Tongue (tissue), 3 donors: ENCODE measurements at places on chromosomes 7 and 10. TPM values are rescaled to one million over a fixed set of nuclear protein-coding genes. Genes with fewer than 3 reads are reported as not detected.

DNA sequence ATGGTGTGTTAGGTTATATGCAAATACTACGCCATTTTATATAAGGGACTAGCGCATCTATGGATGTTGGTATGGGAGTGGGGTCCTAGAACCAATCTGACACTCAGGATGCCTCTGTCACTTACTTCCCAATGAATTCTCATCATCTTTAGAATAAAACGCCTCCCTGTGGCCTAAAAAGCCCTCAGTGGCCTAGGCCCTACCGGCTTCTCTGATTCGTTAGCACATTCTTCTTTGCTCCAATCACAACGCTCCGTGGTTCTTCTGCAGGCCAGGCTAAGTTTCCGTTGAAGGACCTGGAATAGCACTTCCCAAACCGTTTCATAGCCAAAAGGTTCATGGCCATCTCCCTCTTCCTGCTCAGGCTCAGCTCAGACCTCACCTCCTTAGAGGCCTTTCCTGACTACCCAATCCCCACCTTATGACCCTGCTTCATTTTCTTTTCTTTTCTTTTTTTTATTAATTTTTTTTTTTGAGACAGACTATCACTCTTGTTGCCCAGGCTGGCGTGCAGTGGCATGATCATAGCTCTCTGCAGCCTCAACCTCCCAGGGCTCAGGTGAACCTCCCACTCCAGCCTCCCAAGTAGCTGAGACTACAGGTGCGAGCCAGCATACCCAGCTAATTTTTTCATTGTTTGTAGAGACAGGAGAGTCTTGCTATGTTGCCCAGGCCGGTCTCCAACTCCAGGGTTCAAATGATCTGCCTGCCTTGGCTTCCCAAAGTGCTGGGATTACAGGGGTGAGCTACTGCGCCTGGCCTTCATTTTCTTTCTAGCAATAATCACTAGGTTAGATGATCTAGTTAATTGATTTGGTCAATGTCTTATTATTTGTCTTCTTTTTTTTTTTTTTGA, 24.5 kb upstream of the YWHAG start:
- no peak for DNase-seq

Gene AZGP1
- total RNA-seq = 51.0 TPM

Gene CTTNBP2
- total RNA-seq = 13.1 TPM

DNA sequence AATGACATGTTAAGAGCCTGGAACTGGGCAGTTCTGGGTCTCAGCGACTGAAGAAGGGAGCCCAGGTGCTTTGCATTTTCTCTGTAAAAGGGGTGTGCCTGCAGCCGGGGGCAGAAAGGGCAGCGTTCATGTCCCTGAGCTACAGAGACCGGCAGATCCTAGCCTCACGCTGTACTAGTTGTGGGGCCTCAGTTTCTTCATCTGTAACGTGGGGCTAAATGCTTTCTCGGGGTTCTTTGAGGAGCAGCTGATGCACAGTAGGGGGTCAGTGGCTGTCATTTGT, 79.6 kb downstream of the NEURL1 start:
- DNase-seq = no peak

Gene GBX1
- total RNA-seq = not detected

Gene TACR2
- total RNA-seq = not detected

Gene TLL2
- 6.5 TPM for total RNA-seq

- no peak for DNase-seq
Observed at GRCh38 chr10:81008726-81009125, 471.0 kb downstream of the SH2D4B start.

DNA sequence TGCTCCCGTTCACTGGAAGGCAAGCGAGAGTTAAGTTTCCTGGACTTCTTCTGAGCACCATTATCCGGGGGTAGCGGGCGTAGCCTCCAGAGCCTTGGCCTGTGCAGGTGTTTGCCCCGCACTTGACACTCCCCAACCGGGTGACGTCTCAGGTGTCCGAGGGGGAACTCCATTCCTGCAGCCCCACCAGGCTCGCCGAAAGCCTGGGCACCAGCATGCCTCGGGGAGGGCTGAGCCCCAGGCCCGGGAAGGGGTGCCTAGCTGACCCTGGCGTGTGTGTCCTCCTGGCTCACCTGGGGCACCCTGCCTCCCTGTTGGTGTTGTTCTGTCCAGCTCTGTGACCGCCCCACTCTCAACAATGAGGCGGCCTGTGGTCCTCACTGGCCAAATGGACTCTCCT, 109.4 kb upstream of the GPR26 start:
- no peak for DNase-seq

- no peak for DNase-seq
Observed at GRCh38 chr10:77687621-77688020, 50.0 kb upstream of the KCNMA1 start.

Gene DBNL
- total RNA-seq = 75.1 TPM

GRCh38 chr7:24201226-24201625, 82.8 kb upstream of the NPY start:
- no peak for DNase-seq

DNA sequence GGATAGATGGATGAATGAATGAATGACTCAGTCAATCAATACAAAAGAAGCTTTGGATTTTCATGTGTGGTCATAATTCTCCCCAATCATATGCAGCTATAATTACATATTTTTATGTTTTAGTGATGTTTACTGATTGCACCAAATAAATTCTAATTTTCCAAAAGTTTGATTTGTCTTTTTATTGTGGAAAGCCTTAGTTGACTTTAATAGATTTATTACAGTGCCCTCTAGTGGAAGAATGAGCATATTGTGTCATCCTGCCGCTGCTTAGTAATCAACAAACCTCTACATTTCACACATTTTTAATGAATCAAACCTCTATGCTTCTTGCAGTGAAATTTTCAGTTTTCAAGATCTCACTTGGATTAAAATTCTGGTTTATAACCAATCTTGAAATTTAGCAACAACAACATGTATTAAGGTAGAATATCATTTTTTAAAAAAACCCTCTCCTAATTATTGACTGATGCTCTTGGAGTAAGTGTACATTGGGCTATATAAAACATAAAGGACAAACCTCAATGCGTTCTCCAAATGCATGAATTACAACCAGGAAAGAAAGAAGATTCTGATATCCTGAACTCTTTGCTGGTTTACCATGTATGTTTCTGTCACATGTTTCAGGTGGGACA, 55.6 kb upstream of the PNLIP start:
- peak; percentile 62 for DNase-seq

GRCh38 chr7:45688382-45688781, 114.2 kb downstream of the ADCY1 start:
- no peak for DNase-seq

DNA sequence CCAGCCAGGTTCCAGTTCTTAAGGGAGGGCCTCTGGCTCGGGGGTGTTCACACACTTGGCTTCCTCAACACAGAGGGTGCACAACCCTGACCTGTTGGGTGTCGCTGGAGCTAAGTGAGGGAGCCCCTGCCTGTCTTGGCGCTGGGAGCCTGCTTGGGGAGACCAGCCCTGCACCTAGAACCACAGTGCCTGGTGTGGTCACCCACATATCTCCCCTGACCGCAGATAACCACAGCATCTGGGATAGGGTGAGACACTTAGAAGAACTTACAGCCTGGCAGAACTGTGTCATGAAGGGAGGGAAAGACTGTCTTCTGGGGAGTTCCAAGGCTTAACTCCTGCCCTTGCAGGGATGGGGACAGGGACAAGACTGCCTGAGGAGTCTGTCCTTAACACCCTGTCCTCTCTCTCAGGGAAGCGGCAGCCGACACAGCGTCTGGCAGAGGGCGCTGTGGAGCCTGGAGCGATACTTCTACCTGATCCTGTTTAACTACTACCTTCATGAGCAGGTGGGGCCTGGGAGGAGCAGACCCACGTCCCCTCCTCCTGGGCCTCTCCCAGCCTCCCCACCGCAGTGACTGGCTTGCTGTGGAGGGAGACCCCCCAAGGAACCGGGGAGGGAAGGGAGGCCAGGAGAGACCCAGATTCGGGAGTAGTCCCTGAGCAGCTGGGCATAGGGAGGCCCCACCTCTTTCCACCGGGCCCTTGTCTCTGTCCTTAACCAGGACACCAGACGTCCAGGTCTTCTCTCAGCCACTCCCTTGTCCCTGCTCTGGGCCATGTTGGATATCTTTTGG, 59.0 kb downstream of the PALD1 start:
- DNase-seq = no peak

DNA sequence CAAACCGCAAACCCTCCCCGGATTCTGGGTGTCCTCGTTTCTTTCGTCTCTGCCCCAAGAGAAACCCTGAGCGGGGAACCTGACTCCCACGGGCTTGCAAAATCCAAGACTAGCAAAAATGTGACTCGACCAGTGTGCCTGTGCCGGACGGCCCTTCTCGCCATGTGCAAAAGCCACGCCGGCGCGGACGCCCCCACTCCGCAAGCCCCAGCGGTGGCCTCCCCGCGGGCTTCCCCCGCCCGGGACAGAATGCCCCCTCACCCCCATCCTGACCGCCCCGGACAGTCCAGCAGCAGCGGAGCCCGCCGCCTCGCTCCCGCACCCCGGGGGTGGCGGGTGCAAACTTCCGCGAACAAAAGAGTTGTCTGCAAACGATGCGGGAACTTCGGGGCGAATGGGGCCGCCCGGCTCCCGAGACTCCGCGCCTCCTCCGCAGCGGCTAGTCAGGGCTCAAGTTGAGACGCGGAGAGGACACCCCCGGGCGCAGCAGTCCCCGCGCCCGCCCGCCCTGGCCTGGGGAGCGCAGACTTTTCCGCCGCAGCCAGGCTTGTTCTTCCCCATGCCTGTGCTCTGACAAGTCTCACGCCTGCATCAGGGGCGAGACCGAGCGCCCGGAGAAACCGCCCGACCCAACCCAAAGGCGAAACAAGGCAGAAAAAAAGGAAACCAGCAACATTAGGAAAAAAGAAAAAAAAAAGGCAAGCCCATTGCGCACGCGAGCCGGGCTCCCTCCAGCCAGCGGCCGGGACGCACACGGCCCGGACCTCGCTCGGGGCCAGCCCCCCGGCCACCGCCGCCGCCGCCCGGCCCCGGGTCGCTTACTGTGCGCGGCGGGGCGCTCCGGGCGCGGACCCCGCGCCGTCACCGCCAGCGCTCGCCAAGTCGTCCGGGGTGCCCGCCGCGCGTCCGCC, 732 bp downstream of the FAM53B start:
- DNase-seq = peak; percentile 57

Gene CYP2C19
- total RNA-seq = 2.1 TPM

- DNase-seq = no peak
Observed at GRCh38 chr7:154353355-154353767, 301.2 kb downstream of the DPP6 start.

Gene TMEM120A
- 20.0 TPM for total RNA-seq

- DNase-seq = no peak
Observed at GRCh38 chr7:1121476-1121875, 33.6 kb downstream of the GPER1 start.

GRCh38 chr7:44449584-44449928, 40.9 kb downstream of the NUDCD3 start:
- no peak for DNase-seq

GRCh38 chr7:134701272-134701671, 54.6 kb downstream of the BPGM start:
- DNase-seq = no peak

DNA sequence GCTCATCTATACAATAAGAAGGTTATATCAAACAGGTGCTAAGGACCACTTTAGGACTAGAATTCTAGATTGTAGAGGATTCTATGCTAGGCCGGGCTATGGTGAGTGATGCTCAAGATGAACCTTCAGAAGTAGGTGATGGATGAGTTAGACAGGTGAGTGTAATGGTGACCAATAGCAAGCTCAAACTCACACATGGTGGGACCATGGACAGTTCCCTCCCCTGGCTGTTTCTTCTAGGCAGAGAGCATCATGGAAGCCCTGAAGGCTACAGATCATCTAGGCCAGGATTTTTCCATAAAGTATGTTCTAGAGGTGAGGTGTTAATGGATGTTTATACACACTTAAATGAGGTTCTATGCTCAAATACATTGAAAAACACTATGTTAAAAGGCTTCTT, 162.2 kb upstream of the WDR11 start:
- no peak for DNase-seq

- DNase-seq = no peak
Observed at GRCh38 chr7:106042196-106042611, 69.9 kb downstream of the SYPL1 start.

DNA sequence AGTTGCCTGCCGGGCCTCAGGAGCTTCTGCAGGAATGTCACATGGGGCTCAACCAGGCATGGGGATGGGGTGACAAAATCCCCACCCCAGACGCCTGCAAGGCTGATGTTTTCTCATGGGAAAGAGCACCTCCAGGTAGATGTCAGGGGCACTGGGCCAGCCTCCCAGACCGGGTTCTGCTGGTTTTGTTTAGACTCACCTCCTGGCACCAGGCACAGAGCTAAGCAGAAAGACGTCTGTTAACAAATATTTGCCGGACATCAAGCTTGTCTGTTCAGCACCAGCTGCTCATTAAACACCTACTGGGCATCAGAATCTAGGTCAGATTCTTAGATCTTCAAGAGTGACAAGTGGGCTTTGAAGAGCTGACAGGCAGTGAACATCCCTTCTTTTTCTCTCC, 34.9 kb upstream of the TCERG1L start:
- DNase-seq = no peak

- peak; percentile 70 for DNase-seq
Observed at GRCh38 chr10:5618829-5619228, 47.6 kb downstream of the ASB13 start.

- DNase-seq = peak; percentile 82
Observed at GRCh38 chr7:80018941-80019808, 115.5 kb upstream of the GNAI1 start.

- DNase-seq = no peak
Observed at GRCh38 chr10:129932751-129933433, 31.2 kb downstream of the EBF3 start.

GRCh38 chr7:110922906-110923305, 168.0 kb upstream of the LRRN3 start:
- DNase-seq = no peak

- DNase-seq = no peak
Observed at GRCh38 chr7:30147223-30147622, 12.4 kb downstream of the MTURN start.

DNA sequence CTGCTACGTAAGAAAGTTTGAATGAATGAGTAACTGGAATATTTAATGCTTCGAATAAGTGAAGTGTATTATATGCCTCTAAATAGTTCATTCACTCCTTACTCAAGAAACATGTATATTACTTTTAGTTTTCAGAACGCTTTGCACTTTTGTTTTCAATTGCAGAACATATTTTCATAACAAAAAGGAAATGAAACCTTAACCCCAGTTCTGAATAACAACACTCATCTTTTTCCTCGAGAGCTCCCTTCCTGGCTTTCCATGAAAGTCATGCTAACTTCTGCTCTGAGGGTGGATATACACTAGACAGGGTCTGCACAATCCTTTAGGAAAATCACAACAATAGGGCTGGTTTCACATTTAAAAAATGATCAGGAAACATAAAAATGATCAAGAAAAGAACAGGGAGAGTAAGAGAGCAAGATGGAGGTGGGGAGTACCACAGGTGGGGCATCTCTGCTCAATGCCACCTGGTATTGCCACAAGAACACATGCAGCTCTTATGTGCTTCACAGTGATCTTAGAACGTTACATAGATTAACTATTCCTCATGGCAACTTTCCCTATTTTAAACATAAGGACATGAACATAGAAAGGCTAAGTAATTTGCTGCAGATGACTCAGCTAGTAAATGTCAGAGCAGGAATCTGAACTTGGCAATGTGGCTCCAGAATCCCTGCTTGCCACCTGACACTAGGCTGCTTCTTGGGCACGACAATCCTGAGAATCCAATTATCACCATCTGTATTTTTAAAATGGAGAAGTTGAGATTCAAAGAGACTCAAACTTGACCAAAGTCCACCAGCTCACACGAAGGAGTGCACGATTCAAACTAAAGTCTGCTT, 219.5 kb upstream of the AOAH start:
- no peak for DNase-seq

GRCh38 chr10:25036381-25036780, 20.0 kb downstream of the THNSL1 start:
- no peak for DNase-seq
